ENCODE measurements at places on chromosomes 1 and 21. TPM values are rescaled to one million over a fixed set of nuclear protein-coding genes. Genes with fewer than 3 reads are reported as not detected.

Gene KCNE2
- polyA plus RNA-seq = not detected

- no peak for DNase-seq
Measured at GRCh38 chr21:33850401-33850800, 65.2 kb downstream of the ATP5PO start.

DNA sequence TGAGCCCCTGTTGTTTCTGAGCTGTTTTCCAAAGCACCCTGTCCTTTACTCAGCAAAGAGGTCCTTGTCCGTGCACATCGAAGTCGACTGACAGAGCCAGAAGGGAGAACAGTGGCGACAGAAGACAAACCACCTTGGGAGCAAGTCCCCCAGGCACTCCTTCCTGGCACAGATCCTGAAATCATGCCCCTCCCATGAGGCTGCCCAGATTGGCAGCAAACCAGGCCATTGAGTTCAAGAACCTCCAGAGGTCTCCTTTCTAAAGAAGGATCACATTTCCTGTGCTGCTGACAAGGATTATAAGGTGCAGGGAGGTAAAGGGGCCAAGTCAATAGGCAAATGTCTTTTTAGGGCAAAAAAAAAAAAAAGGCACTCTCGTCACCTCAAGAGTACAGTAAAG is 84.7 kb upstream of the HIVEP3 start:
- no peak for DNase-seq

Gene CHD5
- 0.03 TPM for polyA plus RNA-seq

DNA sequence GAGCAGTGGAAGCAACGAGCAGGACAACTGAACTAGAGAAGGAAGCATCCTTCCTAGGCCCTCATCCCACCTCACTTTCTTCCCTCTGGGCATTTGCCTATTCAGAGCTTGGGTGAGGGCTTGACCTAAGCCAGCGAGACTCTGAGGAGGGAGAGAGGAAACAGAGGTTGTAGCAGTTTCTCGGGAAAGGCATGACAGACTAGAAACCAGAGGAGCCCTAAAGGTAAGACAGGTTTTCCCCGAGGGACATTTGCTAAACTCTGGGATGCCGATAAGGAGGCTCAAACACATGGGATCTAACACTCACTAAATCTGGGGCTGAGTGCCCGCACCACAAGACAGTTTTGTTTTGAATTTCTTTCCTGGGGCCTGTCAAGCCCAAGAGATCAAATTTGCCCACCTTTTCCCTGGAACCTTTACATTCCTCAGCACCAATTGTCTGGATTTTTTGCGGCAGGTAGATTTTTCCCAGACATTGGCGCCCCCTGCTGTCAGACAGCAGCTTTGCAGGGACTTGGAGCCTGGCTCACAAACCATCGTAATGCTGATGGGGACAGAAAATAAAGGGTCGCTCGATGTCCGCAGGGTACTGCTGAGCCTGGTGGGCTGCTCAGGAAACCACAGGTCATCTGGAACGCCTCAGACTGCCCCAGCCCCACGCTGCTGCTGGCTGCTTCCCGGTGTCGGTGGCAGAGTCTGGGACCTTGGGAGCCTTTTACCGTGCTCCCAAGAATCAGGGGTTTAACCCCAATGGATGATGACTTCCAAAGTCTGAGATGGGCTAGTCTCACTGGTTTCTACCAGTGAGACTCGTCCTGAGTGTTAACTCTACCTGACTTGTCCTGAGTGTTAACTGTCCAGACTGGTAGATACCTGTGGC is 23.4 kb upstream of the TSPAN2 start:
- no peak for DNase-seq

DNA sequence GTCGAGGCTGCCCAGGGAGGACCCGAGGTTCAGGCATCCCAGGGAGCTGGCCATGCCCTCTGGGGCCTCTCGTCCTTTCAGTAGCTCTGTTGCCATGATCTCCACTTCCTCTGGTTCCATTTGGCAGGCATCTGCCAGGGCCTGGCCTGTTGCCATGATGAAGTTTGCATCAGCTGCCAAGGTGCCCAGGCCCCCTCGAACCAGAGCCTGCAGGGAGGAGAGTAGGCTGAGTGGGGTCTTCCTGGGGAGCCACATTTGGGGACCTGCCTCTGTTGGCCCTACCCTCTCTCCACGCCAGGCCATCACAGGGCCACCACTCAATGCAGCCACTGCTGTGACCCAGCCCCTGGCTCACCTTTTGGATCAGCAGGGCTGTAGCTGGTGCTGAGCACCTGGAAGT is 16.4 kb upstream of the KIF21B start:
- no peak for DNase-seq

DNA sequence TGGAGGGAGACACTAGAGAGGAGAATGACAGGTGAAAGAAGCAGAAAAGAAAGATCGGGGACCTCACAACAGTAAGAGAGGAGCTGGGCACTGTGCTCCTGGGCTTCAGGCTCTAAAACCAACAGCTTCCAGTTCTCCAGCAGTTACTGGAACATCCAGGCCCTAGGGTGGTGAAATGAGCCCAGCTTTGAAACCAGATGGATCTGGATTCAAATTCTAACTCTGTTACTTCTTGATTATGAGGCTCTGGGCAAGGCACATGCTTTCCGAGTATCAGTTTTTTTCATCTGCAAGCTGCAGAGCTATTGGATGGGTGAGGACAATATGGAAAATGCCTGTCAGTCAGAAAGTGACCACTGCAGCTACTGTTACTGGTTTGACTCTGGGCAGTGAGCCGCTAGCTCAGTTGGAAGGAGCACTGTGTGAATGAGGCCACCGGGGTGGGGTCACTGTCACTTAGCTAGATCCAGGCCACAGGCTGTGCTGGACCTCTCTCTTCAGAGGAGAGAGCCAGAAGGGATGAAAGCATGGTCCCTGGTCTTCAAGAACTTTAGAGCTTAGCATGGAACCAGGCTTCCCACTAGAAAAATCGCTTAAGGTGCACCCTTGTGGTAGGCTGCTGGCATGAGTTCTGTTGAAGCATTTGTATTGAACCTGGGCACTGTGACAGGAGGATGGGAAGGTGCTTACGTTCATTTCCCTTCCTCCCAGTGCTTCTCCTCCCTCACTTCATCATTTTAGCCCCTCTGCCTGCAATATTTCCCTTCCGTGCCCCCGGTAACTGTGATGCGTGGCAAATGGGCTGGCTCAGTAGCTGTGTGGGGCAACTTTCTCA is 12.2 kb downstream of the PLEKHO1 start:
- no peak for DNase-seq

Gene DIPK1A
- polyA plus RNA-seq = 14.4 TPM

GRCh38 chr1:230763927-230764591 is 16.9 kb downstream of the CAPN9 start:
- no peak for DNase-seq
